ENCODE measurements at places on chromosomes 2 and 18. TPM values are rescaled to one million over a fixed set of nuclear protein-coding genes. Genes with fewer than 3 reads are reported as not detected.

GRCh38 chr2:42044939-42045338 is 2.9 kb upstream of the PKDCC start:
- no peak for DNase-seq

DNA sequence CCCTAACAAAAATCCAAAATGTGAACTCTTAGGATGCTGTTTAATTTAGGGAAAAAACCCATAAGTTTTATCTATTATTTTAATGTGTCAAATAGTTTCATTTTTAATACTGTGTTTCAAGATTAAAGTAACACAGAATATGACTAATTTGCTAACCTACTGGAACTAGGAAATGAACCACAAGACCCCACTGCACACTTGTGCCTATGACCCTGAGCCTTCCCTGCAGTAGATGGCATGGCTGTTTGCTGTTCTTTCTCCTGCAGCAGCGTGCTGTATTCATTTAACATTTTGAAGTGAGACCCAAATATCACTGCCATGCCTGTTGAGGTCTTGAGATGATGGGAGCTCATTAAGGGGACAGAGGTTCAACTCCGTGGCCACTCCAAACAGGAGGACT is 565.2 kb upstream of the NRP2 start:
- no peak for DNase-seq

POTEE gene
- not detected for total RNA-seq

PTPRM gene
- 35.6 TPM for total RNA-seq

TDRD15 gene
- not detected for total RNA-seq

DNAH7 gene
- total RNA-seq, result 0.34 TPM

C2orf92 gene
- 5.0 TPM for total RNA-seq

DNA sequence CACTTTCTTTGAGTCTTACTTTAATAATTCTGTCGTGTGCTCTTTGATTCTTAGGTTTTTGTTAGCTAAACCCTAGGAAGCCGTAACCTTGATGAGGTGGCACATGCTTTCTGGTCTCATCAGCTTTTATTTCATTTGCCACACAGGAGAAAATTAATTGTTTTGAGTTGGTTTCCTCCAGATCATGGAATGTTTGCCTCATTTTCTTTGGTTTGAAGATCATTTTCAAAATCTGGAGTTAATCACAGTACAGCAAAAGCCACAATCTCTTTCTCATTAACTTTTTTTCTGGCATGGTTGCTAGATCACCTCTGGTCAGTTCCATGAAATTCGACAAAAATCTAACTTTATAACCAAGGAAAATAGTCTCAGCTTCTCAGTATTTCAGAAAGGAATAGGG is 182.9 kb downstream of the MYO1B start:
- DNase-seq, result no peak

KCNE4 gene
- total RNA-seq, result 2.2 TPM

- no peak for DNase-seq
These were observed 21.9 kb downstream of the ANTXR1 start for GRCh38 chr2:69034845-69035244.

- no peak for DNase-seq
These were observed 30.4 kb downstream of the HDAC4 start for GRCh38 chr2:239370403-239370802.

- no peak for DNase-seq
These were observed 68.5 kb upstream of the ZNF532 start for GRCh38 chr18:58796220-58796619.

NGEF gene
- total RNA-seq, result 19.4 TPM

TMEM37 gene
- total RNA-seq, result 5.6 TPM

DNA sequence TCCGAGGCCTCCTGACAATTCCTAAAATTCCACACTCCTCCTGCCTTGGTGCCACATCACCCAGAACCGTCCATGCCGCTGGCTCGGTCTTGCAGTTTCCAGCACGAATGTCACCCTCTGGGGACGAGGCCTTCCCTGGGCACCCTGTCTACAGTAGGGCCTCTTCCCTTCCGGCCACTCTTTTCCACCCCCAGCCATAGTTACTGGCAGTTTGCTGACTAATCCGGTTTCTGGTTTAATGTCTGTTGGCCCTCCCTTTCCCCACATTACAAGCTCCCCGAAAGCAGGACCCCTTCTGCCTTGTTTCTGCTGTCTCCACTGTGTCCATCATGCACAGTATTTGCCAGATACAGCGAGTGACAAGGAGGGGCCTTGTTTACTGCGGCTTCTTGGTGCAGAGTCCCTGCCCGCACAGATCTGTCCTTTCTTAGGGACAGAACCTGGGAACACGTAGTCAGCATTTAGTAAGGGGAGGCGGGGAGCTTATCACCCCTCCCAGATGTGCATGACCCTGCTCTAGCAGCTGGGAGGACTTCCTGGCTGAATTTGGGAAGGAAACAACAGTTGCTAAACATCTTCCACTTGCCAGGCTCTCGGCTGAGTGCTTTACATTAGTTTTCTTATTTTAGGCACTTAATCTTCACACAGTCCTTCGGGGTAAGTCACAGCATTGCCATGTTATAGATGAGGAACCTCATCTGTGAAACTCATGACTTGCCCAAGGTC is 23.6 kb upstream of the CATIP start:
- DNase-seq, result no peak

DNA sequence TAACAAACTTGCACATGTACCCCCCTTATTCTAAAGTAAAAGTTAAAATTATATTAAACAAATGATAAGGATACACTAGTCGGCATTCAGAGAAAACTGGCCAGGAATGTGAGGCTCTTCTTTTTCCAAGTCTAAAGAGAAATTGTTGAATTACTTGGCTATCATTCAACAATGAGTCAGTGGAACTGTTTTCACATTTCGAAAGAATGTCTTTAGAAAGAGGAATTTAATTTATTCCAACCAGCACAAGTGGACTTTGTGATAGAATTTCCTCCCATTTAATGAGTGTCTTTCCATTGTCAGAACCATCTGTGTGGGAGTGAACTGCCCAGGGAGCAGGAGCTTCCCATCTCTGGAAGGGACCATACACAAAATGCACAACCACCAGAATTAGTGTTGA is 792.2 kb downstream of the EPHA4 start:
- DNase-seq, result no peak

- DNase-seq, result no peak
These were observed 133.2 kb upstream of the EPHA4 start for GRCh38 chr2:221705185-221705877.

GRCh38 chr2:180124273-180125139 is 117.4 kb upstream of the CWC22 start:
- no peak for DNase-seq

SERPINB11 gene
- total RNA-seq, result not detected

ACTG2 gene
- 4.9 TPM for total RNA-seq

SCYGR4 gene
- not detected for total RNA-seq

GRCh38 chr2:239153806-239154591 is 246.8 kb downstream of the HDAC4 start:
- no peak for DNase-seq

LRP2 gene
- 0.05 TPM for total RNA-seq

GRCh38 chr2:29774624-29775023 is 146.8 kb downstream of the ALK start:
- DNase-seq, result no peak

- DNase-seq, result peak; percentile 93
These were observed 58.7 kb upstream of the SP3 start for GRCh38 chr2:174023591-174024523.

GRCh38 chr2:235347691-235348090 is 146.2 kb upstream of the AGAP1 start:
- DNase-seq, result no peak

GRCh38 chr2:44930274-44931197 is 11.0 kb upstream of the SIX3 start:
- DNase-seq, result no peak

NYAP2 gene
- not detected for total RNA-seq

ST8SIA3 gene
- not detected for total RNA-seq

PROC gene
- total RNA-seq, result not detected

TEKT4 gene
- total RNA-seq, result not detected

GRCh38 chr18:51234117-51235008 is 36.9 kb upstream of the MEX3C start:
- DNase-seq, result no peak

- no peak for DNase-seq
These were observed 47.8 kb downstream of the SLC9A4 start for GRCh38 chr2:102520801-102521200.

KATNAL2 gene
- 4.9 TPM for total RNA-seq

GRCh38 chr18:74918276-74918790 is 290.6 kb downstream of the PTGR3 start:
- no peak for DNase-seq

GRCh38 chr2:235414422-235414821 is 79.4 kb upstream of the AGAP1 start:
- no peak for DNase-seq

- DNase-seq, result no peak
These were observed 208.2 kb upstream of the REV1 start for GRCh38 chr2:99697811-99698568.

GRCh38 chr18:60568220-60568619 is 195.6 kb upstream of the MC4R start:
- DNase-seq, result no peak

MEIS1 gene
- total RNA-seq, result 9.2 TPM

GRCh38 chr2:113117541-113118262 is 9.7 kb upstream of the IL1RN start:
- peak; percentile 93 for DNase-seq

FSHR gene
- not detected for total RNA-seq

RPRM gene
- 1.0 TPM for total RNA-seq

GRCh38 chr2:120653046-120653445 is 82.6 kb upstream of the GLI2 start:
- no peak for DNase-seq

GAREM1 gene
- 41.1 TPM for total RNA-seq

- no peak for DNase-seq
These were observed 39.1 kb downstream of the RMC1 start for GRCh38 chr18:23542461-23542860.

DNA sequence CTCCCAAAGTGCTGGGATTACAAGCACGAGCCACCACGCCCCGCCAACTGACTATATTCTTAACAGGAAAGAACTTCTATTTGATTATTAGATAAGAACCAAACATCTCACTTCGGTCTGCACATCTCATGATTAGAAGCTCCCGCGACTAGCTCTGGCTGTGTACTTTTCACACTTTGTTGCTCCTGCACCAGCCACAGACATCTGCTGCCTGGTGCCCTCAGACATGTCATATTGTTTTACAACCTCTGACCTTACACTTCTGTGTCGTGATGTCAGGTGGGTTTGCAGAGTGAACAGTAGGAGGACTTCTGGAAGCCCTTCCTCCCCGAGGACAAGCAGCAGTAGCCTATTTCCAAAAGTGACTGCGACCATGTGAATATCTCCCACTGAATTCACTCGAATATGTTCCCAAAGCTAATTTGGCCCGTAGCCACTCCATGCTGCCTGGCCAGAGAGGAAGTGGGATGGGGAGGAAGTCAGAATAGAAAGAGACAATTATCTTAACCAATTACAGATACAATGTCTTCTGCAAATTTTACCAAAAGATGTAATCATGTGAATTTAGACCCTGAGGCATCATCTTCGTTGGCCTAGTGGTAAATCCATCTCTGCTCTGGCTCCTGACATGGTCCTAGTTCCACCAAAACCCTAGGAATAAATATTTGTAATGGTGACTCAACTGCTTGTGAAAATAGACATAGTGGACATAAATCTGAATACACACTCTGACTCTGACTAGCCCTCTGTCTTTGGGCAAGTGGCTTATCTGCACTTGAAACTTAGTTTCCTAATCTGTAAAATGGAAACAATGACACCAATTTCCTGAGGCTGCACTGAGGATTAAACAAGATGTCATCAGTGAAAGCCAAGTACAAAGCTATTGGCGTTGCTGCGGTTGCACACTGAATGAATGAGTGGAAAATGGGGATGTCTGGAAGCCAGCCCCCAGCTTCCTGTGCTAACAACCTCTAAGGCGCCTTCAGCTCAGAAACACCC is 406.1 kb downstream of the LRATD1 start:
- DNase-seq, result no peak

DNA sequence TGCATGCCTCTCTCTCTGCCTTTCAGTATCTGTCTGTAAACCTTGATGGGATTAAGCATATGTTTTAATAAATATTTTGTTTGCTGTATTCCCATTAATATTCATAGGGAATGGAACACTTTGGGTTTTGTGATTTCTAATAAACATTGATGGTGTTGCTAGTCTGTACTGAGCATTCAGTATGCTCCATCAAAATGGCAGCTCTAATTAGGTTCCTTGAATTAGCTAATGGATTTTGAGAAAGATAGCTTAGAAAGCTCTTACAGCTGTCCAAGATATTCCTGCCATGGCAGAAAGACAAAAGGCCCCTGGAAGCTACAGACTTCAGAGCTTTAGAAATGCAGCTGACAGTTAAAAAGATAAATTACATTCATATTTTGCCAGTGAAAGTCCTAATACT is 199.2 kb upstream of the NRP2 start:
- DNase-seq, result no peak

GRCh38 chr2:102283996-102284395 is 27.4 kb upstream of the IL1RL1 start:
- DNase-seq, result no peak

TXNDC2 gene
- 0.06 TPM for total RNA-seq

- no peak for DNase-seq
These were observed 489.8 kb upstream of the FANCL start for GRCh38 chr2:58730764-58731487.

DNA sequence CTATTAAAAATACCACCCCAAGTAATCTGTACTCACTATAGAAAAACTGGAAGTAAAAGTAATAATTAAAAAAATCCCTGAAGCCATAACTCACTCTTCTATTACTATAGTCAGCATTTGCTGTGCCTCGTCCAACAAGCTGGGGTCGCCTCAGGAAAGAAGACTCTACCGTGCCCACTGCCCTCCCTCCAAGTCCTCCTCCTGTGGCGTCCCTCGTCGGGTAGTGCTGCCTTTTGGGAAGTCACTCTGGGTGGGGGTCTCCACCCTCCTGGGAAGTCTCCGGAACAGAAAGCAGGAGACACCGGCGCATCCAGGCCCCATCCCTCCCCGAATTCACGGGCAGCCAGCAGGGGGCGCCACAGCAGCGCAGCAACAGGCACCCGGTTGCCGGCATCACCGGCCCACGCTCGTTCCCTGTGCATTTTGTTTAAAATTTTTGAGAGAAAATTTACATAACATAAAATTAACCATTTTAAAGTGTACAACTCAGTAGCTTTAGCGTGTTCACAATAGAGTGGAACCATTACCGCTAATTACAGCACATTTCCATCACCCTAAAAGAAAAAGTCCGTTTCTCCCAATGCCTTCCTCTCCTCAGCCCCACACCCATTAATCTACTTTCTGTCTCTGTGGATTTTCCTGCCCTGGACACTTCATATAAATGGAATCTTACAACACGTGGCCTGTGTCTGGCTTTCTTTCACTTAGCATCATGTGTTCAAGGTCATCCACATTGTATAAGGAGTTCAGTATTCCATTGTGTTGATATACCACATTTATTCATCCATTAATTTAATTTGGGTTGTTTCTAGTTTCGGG is 62.2 kb downstream of the ADNP2 start:
- DNase-seq, result peak; percentile 91

DNA sequence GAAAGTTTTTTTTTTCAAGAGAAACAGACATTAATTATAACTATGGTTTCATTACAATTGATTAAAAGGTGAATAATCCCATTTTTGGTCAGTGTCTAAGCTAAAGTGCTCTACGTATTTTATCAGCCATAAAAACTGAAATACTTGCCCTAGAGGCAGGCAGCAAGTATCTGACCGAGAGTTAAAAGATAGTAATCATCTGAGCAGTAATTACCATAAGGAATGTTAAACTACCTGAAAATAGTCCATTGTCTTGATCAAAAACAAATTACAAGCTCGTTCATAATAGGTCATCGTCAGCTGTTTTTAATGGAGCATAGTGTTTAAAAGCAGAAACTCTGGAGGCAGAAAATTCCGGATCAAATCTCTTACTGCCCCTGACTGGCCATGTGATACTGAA is 105.7 kb upstream of the ZEB2 start:
- DNase-seq, result no peak

RAB27B gene
- 34.8 TPM for total RNA-seq

GRCh38 chr2:69694894-69695849 is 46.8 kb upstream of the ANXA4 start:
- DNase-seq, result no peak
